Activated naive CD8-positive, alpha-beta T cell treated with anti-CD3 and anti-CD28 coated beads for 36 hours (primary cell): ENCODE measurements at places on chromosomes 11 and 22.
A peak's percentile ranks its signal among the peaks of the same experiment; 100 is the strongest.

DNA sequence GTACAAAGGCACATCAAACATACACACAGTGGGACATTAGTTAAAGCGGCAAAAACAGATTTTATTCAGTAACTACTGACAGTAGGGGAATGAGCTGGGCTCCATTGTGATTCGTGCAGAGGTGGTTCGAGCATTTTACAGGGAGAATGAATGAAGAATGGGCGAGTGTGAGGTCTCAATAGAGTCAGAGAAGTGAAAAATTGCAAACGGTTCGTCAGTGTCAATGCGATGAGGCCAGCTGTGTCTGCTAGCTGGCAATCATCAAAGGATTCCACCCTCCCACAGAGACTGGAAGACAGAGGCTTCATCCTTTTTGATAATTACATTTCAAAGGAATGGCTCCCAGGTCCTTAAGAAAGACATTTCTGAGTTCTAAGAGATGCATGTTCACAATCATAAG lies 17.4 kb downstream of the OR4D9 start:
- no peak for DNase-seq

- DNase-seq = no peak
Measured at GRCh38 chr11:119924017-119924416, 195.0 kb upstream of the NECTIN1 start.

- DNase-seq = no peak
Measured at GRCh38 chr11:71265559-71266092, 13.2 kb upstream of the SHANK2 start.

GRCh38 chr11:123654566-123655081 lies at the start of gene SCN3B:
TSS of gene SCN3B (minus strand) at chr11:123654624. CDS start at chr11:123653801, 823 bp downstream.
- DNase-seq = peak; percentile 44
